ENCODE measurements at places on chromosomes 11 and 22. TPM values are rescaled to one million over a fixed set of nuclear protein-coding genes. Genes with fewer than 3 reads are reported as not detected.

TIMM10 gene
- total RNA-seq, result 45.2 TPM

GPHA2 gene
- total RNA-seq, result not detected

OR10W1 gene
- total RNA-seq, result not detected

MFRP gene
- not detected for total RNA-seq

GRAMD1B gene
- 0.96 TPM for total RNA-seq

Data from tracheal epithelial cell (primary cell).